Putamen (tissue), 1 donor: ENCODE measurements at places on chromosomes 5 and 9.

- DNase-seq = no peak
Observed at GRCh38 chr5:91114658-91115057, 268.5 kb downstream of the ARRDC3 start.

GRCh38 chr9:127961613-127962155, 19.1 kb downstream of the EEIG1 start:
- no peak for DNase-seq

GRCh38 chr5:113199122-113199905, 222.7 kb downstream of the DCP2 start:
- DNase-seq = no peak

- no peak for DNase-seq
Observed at GRCh38 chr9:88398016-88398415, 9.8 kb downstream of the SPIN1 start.

DNA sequence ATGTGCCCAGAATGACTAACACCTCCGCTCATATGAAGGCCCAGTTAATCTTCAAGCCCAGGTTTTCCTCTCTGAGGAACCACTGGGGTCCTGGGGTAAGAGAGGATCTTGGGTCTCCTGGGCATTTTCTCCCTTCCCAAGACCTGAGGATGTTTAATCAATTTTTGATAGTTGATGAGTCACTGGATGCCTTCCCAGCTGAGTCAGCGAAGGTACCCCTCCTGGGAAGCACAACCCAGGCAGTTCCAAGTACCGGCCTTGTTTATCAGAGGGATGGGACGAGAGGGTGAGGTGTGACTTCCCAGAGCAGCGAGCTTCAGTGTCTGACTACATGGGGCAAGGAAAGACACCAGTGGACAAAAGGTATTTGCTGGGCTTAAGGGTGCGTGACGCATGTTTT, 119.6 kb upstream of the IL12B start:
- no peak for DNase-seq

DNA sequence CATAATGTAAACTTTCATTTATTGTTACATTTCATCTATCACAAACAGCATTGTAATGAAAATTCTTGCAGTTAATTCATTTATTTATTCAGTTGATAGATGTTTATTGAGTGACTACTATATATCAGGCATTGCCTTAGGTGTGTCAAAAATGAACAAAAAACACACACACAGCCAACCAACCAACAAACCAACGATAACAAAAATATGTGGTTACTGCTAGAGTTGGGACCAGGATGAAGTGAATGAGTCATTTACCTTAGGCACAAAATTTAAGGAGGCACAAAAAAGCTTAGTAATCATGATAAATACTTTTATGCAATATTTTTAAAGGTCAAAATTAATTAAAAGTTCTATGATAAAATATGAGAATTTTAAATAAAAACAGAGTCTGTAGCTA, 223.4 kb downstream of the CSNK1G3 start:
- DNase-seq = no peak

DNA sequence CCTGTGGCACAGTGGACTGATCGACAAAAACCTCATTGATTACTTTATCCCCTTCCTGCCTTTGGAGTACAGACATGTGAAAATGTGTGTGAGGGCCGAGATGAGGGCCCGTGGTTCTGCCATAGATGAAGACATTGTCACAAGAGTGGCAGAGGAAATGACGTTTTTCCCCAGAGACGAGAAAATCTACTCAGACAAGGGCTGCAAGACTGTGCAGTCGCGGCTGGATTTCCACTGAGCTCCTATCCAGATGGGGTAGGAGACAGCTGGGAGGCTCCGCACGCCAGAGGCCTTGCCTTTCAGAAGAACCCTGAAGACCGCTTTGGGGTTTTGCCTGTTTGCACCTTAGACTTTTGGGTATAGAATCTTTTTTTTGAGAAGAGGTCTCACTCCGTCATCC, 6.4 kb downstream of the TOR1B start:
- no peak for DNase-seq

DNA sequence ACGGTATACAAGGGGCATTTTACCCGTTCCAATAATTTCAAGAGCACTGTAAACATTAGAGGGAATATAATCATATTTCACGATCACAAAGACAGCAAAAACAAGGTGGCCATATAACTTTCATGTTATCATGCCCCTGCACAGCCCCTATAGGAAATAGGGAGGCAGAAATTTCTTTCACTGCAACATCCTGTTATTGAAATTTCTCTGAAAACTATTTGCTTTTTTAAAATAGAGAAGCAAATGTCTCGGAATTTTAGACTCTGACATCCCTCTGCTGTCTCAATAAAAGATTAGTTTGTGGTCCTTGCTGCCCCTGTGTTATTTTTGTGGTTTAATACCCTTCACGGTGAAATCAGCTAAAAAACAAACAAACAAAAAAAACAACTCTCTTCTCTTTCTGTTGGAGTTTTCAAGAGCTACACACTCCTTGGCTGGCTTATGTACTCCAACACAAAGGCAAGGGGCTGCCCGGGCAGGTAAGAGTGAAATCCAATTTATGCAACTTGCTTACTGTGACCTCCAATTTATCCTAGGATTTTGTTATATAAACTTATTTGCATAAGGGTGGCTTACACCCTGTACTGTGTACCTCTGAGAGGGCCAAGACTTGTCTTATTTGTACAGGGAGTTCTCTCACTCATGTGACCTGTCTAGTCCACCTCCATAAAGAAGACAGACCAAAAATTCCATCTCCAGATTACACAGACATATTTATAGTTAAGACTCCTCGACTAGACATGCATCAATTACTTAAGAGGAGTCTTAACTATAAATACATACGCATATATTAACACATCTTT, 223.6 kb downstream of the MLLT3 start:
- no peak for DNase-seq

- peak; percentile 41 for DNase-seq
Observed at GRCh38 chr5:170497311-170498038, 6.3 kb upstream of the KCNIP1 start.

DNA sequence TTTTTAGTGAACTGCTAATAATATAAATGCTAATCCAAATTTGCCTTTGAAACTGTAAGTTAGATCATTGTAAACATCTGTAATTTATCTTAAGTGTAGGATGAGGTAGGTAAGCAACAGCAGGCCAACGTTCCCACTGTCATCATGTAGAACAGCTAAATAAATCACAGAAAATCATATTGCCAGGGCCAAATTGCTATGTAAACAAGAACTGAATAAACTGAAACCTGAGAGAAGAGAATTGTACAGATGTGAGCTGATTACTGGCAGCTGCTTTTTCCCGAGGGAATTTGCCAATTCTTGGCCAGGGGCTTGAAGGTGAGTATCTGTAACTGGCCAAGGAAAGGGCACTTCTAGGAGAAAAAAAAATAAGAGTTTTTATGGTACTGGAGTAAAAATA, 97.6 kb downstream of the CDH10 start:
- DNase-seq = no peak

- DNase-seq = no peak
Observed at GRCh38 chr5:59665086-59665831, 228.3 kb downstream of the PDE4D start.

DNA sequence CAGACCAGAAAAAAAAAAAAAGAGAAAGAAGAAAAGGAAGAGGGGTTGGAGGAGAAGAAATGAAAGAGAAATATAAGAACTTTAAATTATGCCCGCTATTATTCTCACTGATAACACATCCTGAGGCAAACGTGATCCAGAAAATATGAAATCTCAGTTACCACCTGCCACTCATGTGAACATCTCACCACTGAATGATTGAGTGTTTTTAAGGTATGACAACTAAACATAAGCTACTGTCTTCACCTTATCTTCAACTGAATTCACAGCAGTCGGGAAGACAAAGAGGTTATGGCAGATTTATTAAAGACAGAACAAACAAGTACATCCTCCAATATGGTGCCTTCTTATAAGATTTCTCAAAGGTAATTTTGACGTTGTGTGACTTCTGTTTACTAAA, 327.9 kb downstream of the TMEM161B start:
- DNase-seq = no peak

DNA sequence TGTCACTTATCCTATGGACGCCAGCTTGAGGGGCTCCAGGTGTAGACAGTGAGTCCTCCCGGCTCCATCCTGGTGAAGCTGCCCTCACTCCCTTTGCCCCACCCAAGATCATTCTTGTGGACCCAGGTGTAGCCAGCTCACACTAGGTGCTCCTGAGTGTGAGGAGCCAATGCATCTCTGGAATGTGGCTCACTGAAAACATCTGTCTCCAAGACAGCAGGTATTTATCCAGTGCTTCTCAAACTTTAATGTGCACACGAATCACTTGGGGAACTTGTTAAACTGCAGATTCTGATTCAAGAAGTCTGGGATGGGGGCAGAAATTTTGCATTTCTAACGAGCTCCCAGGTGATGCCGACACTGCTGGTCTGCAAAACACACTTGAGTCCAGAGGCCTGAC, 13.5 kb upstream of the ENC1 start:
- DNase-seq = no peak

DNA sequence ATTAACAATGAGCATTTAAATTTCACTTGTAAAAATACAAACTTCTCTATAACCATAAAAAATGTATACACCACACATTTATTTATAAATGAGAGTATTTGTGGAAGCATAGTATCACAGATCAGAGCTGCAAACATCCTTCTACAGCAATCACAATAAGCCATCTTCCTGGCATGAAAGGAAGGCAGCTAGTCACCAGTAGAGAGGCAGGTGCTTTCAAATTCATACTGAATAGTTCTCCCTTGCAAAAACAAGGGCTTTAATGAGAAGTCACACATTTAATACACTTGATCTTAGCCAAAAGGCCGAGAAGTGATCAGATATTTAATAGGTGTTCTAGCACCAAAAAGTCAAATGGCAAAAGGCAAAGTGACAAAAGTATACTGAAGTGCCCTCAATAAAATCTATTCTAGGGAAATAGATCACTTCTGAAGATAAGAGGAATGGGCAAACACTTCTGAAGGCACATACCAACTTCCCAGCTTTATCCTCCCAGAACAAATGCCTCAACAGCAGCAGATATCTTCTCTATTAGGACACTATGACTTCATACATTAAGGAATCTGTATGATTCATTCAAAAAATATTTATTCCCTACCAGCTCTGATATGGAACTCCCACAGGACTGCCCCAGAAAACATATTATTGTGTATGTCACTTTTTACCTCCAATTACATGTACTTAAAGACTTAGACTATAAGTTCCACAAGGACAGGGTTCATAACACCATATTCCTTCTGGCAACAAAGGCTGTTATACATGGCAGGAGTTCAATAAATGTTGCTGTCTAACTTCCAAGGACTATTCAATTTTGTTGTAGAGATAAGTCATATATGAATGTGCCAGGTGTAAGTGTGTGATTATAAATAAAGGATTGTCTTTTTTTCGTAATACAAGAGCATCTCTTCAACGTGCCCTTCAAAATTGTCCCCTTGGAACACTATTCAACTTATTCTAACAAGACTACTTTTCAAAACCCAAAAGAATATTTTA, 31.7 kb downstream of the MAPKAP1 start:
- no peak for DNase-seq

- no peak for DNase-seq
Observed at GRCh38 chr5:61332358-61332749, 296 bp downstream of the ZSWIM6 start.

DNA sequence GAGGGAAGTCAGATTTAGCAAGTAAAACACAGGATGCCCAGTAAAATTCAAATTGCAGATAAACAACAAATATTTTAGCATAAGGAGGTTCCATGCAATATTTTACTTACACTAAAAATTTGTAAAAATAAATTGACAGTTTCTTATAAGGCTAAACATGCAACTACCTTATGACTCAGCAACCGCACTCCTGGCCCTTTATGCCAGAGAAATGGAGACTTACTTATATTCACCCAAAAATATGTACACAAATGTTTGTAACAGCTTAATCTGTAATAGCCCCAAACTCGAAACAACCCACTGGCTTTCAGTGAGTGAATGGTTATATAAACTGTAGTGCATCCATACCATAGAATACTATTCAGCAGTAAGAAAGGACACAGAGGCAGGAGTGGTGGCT, 28.6 kb upstream of the TRIM14 start:
- DNase-seq = no peak

DNA sequence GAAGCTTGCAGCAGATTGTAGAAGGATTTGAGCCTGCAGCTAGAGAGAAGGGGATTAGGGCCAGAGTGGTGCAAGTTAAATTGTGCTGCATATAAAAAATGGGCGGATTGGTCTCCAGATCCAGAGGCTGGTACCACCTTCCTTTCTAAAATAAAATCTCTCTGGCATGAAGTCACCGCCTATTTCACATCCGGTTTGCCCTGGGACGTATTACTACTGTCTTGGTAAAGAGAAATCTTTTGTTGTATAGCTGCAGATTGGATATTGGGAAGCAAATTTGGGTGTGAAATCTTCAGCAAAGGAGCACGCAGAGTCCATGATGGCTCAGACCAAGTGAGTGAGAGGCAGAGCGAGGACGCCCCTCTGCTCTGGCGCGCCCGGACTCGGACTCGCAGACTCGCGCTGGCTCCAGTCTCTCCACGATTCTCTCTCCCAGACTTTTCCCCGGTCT, at the start of gene GABRA1:
Gene GABRA1, plus strand, starts transcription at position 180 of the 451 bp plus-strand sequence. CDS start 2,691 bp downstream, outside the sequence.
- peak; percentile 45 for DNase-seq

- no peak for DNase-seq
Observed at GRCh38 chr9:18639911-18640310, 166.0 kb downstream of the ADAMTSL1 start.

DNA sequence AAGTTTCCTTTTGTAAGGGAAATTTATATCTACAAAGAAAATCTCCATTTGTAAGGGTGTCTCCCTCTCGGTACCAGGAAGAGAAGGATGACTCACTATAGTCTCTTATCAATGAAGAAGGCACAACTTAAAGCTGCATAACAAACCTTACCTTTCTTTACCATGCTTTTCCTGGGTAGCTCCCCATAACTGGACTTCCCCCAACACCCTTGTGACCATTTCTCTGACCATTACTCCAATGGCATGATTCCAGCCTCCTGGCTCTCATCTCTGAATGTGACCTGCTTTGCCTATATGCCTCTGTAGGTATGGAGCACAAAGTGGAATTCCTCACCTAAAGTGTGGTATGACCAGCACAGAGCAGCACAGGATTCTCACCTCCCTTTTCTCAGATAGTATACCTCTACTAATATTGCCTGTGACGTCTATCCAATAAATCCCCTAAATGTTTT, 62.8 kb downstream of the GNA14 start:
- no peak for DNase-seq

DNA sequence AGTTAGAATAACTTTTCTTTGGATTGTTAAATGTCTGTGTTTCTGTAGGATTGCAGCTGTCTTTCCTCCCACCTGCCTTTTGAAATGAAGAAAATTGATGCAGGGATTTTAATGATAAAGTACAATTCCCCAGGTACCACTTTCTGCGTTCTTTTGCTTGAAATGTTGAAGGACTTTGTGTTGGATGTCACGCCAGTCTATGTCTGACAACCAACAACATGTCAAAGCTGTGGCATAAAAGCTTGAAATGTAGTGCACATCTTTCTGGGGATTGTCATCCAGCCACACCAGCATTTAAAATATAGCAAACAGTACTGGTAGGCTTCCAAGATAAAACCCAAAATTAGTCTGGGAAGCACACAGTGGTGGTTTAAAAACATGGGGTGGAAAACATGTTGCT, 381.4 kb downstream of the TMEM161B start:
- no peak for DNase-seq

DNA sequence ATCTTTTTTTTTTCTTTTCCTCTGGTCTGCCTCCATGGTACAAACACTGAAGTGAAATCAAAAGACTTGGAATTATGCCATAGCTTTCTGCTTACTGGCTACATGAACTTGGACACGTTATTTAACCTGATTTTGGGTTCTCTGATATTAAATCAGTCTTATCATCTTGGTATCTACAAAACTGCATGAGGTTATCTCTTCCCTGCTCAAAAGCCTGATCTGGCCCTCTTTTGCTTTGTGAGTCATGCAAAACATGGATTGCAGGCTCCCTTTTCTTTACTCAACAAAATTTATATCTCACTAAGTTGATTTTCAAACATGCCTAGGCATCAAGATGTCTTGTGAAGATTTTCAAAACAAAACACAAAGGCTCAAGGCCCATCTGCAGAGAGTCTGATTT, 45.9 kb upstream of the FST start:
- no peak for DNase-seq
